ENCODE measurements at places on chromosomes 4 and X.

DNA sequence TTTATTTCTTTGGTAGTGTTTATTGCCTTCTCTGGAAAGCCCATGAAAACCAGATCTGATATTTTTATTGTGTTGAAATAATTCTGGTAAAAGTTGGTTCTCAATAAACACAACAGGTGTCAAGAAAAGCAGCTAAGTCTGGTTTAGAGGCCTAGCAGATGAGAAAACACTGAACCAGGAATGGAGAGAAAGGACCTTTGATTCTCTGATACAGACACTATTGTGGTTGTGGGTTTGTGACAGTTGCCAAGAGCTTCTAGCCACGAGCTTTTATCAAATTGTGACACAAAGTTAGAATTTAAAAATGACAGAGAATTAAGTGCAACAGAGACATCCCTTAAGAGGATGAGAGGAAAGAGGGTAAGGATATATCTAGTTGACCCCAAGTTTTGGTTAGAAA lies 42.6 kb downstream of the DDIT4L start:
- no peak for DNase-seq

GRCh38 chrX:20680998-20681397 lies 414.3 kb upstream of the RPS6KA3 start:
- no peak for DNase-seq

DNA sequence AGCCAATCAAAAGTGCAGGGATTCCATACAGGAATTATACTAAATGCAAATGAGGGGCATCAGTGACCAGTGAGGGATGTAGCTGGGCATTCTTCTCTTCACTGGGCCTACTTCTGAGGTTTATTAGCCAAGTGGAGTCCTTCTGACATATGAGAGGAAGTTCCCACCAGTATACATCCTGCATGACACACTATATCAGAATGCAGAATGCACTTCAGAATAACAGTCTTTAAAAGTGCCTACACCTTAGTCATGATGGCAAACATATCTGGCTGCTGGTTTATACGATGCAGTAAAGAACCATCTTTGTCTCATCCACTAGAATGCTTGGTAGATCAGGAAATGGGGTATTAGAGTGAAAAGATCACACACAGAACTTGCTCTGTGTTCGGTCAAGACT lies 180.3 kb upstream of the PPARGC1A start:
- DNase-seq = no peak

DNA sequence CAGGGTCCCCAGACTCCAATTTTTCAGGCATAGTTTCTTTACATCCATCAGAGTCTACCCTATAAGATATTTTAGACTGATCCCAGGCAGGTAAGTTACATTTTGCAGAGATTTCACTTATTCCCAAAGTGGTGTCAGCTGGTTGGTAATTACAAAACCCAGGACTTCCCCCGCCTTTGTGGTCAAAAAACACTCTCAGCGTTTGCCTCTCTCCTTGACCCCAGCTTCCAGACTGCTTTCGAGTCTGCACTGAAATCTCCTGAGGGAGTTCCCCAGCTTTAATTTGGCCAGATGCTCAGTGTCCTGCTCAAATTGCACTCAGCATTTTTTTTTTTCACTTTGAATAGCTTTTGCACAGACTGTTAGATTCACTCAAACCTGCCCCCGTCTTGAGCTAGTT lies 11.2 kb upstream of the AMOT start:
- DNase-seq = no peak

- no peak for DNase-seq
Observed at GRCh38 chr4:25839687-25840086, 23.1 kb downstream of the SEL1L3 start.

DNA sequence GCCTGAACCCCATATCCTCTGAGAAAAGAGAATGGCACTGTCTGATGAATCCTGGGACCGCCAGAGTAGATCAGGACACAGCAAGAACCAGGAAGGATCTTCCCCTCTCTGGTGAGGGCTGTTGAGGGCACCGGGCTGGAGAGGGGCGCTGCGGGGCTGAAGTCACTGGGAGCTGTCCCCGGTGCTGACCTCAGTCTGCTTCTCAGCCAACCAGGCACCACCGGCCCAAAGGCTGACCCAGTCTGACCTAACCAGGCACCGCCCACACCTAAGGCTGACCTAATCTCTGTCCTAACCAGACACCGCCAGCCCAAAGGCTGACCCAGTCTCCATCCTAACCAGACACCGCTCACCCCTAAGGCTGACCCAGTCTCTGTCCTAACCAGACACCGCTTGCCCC lies 82.8 kb downstream of the CPZ start:
- DNase-seq = no peak

DNA sequence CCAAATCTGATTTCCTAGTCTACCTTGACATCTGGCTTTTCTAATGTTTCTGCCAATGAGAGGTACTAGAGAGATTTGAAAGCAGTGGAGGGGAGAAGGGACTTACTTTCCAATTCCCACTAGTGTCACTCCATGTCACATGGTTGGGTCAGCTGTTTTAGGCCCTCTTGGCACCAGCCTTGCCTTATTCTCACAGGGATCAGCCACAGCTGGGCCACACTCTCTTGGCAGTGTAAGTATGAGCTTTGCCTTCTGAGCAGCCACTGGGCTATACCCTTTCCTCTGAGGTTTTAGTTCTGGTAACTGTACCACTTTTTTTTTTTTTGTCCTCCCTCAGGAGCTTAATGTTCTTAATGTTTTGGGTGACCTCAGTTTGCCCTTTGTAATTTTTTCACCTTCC lies 10.2 kb upstream of the ADH1C start:
- no peak for DNase-seq

DNA sequence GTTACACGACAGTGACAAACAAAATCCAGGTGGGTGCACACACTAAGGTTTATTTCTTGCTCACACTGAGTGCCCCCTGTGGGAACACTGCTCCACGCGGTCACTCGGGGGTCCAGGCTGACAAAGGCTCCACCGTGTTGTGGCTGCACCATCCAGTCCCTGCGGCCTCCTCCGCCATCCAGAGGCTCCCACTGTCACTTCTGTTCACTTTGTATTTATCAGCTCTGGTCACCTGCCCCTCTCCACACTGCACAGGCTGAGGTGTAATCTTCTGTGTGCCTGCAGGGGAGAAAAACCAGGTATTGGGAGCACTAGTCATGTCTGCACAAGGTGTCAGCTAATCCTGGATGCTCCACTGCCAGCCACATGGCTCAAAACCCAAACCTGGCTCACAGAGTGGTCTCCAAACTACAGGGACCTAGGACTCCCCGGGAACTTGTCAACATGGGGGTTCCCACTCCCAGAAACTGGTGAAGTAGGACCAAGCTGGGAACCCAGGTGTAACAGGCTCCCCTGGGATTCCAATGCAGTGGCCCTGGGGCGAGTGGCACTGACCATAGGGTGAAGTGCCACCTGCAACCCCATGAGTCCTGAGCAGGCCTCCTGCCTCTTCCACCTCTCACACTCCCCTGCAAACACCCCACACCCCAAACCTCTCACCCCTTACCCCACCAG lies 25.5 kb downstream of the HMX1 start:
- DNase-seq = no peak

GRCh38 chr4:15232366-15233263 lies 195.2 kb upstream of the C1QTNF7 start:
- DNase-seq = no peak

DNA sequence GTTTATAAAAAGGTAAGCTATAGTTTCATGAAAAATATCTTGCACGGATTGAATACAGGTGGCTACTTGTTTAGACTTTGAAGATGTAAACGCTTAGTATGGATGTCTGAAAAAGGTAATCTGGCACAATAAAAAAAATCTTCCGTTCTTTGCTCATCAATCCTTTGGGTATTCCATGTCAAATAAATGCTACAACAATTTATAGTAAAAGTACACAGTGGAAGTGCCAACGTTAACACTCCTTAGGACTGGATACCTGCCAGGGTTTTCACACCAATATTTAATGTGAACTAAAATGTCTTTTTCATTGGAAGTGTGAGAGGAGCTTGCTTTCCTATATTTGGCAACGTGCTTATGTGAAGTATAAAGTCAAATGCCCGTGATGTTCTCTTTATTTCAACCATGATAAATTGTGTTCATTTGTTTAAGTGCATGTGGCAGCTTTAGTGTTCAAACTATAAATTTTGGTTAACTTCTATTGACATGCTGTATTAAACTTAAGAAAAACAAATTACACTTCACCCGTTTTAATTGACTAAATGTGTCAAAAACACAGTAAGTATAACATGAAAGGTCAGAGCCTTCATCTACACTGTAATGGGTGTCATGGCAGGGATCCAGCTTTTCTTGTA lies 121.7 kb upstream of the HAND2 start:
- no peak for DNase-seq

DNA sequence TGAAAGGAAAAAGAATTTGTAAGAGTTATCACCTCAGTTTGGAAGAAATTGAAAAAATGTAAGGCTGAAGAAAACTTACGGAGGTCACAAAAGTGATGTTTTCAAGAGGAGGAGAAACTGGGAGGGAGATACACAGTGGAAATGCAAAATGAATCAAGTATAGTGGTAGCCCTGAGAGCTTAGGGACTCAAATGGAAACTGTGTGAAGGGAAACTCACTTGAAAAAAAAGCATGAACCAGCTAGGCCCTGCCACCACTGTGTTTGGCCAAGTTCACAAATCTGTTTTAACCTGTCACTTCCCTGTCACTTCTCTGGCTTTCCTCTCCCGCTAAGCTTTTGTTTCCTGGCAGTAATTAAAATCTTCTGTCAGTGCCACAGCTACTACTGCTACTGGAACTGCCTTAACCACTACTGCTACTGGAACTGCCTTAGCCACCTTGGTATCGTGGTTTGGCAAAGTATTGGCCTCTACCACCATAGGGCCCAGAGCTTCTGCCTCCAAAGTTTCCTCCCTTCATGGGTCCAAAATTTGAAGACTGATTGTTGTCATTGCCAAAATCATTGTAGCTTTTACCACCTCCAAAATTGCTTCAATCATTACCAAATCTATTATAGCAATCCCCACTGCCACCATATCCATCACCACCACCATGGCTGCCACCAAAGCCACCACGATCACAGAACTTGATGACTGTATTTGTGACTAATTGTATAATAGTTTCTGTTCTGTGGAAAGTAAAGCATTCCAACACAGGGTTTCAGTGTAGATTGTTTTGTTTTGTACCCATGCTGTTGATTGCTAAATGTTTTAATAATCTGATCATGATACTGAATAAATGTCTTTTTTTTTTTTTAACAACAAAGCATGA lies 41.5 kb downstream of the SMARCA5 start:
- no peak for DNase-seq

GRCh38 chrX:24229400-24229879 lies 79.9 kb downstream of the ZFX start:
- DNase-seq = no peak

GRCh38 chrX:40809210-40809609 lies 73.9 kb upstream of the MED14 start:
- no peak for DNase-seq

DNA sequence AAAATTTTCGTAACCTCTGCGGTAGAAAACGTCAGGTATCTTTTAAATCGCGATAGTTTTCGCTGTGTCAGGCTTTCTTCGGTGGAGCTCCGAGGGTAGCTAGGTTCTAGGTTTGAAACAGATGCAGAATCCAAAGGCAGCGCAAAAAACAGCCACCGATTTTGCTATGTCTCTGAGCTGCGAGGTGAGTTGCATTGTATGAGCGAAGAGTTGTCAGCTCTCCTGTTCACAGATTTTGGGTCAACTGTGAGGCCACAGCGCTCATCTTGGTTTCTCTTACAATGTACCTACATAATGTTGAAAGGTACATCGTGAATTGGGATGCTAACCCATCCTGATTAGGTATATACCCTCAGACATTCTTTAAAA lies 486 bp downstream of the CLCN3 start:
- no peak for DNase-seq

GRCh38 chrX:2342874-2343273 lies 157.9 kb downstream of the DHRSX start:
- DNase-seq = no peak
